Stimulated activated naive CD4-positive, alpha-beta T cell (primary cell): ENCODE measurements at places on chromosomes 6 and 20.

DNA sequence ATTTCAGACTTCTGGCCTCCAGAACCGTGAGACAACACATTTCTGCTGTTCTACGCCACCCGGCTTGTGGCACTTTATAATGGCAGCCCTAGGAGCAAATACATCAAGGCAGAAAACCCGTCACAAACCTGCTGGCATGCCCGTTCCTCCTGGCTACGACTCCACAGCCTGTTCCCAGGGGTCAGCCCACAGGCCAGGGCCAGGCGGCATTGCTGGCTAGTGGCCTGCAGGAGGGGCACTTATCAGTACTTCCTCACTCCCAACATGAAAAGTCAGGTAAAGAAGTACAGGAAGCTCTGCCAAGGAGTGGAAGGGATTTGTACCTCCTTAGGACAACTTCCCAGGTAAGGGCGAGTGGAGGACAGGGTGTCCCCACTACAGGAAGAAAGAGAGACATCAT lies 223.1 kb upstream of the AGPAT4 start:
- no peak for DNase-seq

DNA sequence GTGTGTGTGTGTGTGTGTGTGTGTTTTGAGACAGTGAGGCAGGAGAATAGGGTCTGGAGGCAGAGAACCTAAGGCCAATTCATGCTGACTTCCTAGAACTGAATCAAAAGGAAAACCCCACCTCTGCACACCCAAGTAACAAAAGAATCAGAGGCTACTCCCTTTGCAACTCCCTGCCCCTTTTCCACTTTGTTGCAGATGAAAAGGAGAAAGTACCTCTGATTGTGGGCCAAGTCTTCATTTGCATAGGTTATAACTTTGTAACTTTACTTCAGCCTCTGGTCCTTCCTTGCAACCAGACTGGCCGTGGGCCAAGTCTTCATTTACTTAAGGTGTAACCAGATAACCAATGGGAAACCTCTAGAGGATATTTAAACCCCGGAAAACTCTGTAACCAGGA lies 168.8 kb downstream of the EYA2 start:
- DNase-seq, result no peak

GRCh38 chr6:119390247-119390793 lies 40.8 kb upstream of the MAN1A1 start:
- no peak for DNase-seq

- DNase-seq, result no peak
These were observed 89.3 kb downstream of the HAO1 start for GRCh38 chr20:7850775-7851490.

- DNase-seq, result no peak
These were observed 139.7 kb downstream of the SOBP start for GRCh38 chr6:107629548-107630129.

DNA sequence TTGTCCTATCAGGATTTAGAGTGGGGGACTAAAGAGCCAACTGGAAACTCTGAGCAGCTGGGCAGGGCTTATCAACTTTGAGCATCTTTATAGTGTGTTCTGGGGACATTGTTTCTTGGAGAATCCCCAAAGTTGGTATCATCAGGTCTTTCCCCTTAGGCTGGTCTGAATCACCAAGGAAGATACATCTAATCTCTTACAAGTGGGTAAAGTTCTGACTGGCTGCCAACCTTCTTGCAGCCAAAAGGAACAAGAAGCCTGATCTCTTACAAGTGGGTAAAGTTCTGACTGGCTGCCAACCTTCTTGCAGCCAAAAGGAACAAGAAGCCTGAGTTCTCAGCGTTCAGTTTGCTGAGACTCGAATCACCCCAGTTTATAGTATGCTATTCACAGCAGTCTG lies 1.6 kb upstream of the MED23 start:
- DNase-seq, result no peak

- no peak for DNase-seq
These were observed 785.6 kb upstream of the GJE1 start for GRCh38 chr6:141347086-141347485.

DNA sequence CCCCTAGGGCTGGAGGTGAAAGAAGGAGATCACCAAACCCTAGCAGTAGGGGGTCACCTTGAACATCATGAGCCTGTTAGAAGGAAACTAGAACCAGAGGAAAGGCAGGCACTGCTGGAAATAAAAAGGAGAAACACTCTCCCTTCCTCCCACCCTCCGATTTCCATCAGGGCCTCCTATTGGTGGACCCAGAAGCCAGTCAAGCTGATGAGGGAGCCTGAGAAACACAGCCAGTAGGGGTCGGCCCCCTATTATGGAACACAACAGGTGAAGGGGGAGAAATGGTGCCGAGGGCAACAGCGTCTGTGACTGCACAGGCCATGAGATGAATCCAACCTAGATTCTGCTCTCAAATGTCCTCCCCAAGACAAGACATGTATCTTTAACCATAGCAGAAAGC lies 156.1 kb upstream of the LRFN2 start:
- no peak for DNase-seq

DNA sequence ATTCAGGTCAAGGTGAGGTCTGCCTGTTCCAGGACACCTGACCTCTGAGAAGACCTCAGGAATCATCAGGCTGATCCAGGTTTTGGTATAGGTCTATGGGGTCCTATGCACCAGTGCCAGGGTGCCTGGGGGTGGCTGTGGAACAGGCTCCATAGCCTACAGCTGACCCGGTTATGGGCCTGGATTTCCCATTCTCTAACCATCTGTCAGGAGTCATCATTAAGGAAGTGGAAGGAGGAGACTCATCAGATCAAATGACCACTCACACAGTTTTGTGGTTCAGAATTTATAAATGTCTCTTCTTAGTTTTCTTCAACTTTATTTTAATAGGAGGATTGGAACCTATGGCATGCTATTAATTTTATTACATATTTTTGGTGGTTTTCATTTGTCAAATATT lies 14.8 kb downstream of the PLA2G7 start:
- no peak for DNase-seq

- no peak for DNase-seq
These were observed 37.0 kb downstream of the RANBP9 start for GRCh38 chr6:13674533-13675190.

DNA sequence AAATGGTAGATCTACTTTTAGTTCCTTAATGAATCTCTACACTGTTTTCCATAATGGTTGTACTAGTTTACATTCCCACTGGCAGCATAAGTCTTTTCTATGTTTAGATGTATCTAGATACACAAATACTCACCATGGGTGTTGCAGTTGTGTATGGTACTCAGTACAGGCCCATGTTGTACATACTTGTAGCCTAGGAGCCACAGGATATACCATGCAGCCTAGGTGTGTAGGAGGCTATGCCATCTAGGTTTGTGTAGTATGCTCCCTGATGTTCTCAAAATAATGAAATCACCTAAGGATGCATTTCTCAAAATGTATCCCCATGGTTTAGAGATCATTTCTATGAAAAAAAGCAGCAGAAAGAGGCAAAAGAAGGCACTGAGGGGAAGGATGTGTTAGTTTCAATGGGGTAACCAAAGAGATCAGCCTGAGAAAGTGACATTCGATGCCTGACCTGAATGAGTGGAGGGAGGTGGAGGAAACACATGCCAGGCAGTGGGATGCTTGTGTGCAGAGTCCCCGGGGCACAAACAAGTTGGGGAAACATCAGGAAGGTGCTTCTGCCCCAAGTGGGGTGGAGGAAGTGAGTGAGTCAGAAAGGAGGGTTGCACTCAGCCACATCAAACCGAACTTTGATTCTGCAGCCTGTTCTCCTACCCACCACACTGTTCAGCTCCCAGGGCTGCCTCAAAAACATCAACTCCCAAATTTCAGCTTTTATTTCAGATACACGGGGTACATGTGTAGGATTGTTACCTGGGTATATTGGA lies 191.2 kb downstream of the ZNF217 start:
- DNase-seq, result peak; percentile 15

DNA sequence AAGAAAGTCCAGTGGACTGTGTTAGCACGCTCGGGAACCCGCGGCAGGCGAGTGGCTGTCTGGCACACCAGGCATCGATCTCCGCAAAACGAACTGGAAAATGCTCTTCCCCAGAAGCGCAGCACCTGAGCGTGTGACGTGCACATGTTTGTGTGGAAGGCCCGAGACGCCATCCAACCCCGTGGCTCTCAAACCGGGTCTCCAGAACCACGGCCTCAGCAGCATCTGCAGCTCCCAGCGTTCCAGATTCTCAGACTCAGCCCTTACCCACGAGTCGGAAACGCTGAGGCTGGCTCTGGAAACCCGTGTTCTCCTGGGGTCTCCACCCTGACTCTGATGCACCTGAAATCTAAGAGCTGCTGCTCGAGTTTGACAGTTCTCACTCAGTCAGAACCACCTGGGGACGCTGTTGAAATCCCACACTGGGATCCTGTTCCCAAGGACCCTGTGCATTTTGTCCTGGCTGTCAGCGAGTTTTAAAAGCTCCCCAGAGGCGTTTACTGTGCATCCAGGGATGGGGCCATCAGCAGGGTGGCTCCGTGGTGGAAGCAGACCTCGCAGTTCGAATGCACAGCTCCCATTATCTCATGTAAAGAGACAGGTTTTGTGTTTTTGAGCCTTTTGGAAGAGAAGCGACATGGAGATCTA lies 69.0 kb downstream of the DLL1 start:
- no peak for DNase-seq

DNA sequence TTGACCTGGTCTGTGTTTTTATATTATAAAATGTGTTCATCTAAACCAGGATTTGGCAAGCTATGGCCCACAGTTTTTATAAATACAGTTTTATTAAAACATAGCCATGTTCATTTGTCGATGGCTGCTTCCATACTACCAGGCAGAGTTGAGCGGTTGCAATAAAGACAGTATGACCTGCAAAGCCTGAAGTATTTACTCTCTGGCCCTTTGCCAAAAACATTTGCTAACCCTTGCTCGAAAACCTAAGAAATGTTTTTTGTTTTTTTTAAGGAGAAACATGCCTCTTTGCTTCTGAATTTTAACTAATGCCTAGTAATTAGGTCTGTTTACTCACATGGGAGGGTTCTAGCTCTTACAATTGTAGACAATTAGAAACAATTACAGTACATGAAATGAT lies 67.4 kb upstream of the SMIM28 start:
- DNase-seq, result no peak

GRCh38 chr20:50346374-50347283 lies 156.0 kb downstream of the CEBPB start:
- no peak for DNase-seq

DNA sequence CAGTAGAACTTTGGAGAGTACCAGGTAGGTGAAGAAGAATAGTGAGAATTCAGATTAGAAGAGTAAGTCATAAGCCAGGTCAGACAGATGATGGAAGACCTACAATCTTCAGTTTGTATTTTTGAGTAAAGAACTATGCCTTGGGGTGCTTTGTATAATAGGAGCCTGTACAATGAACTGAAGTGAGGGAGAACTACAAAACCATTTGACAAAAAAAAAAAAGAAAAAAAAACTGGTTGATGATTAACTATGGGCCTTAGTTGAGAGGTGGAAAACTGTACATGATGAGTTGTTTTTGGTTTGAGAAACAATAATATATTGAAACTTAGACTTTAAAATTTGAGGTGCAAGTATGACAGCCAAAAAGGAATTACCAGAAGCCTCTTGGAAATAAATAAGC lies 25.7 kb downstream of the VTA1 start:
- no peak for DNase-seq

- no peak for DNase-seq
These were observed 17.2 kb upstream of the MAP3K4 start for GRCh38 chr6:160974304-160974771.

DNA sequence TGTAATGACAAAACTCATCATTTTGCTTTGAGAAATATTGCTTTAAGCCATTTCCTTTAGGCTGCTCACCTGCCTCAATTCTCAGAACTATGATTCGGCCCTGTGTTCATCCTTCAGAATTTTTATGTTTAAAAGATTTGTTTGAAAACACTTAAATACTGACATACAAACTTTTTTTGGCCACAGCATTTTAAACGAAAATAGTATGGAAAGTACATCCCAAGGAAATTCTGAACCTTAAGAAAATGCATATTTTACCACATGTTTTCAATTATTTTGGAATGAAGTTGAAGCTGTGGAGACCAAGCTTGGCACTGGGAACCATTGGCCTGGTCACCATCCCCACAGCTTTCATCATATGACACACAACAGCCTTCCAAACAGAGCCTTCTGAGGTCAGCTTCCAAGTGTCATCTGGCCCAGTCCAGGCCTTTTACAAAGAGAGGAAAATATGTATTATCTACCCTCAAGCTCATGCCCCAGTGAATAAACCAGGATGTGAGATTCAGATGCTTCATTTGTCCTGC lies 83.3 kb downstream of the SOD2 start:
- DNase-seq, result no peak

DNA sequence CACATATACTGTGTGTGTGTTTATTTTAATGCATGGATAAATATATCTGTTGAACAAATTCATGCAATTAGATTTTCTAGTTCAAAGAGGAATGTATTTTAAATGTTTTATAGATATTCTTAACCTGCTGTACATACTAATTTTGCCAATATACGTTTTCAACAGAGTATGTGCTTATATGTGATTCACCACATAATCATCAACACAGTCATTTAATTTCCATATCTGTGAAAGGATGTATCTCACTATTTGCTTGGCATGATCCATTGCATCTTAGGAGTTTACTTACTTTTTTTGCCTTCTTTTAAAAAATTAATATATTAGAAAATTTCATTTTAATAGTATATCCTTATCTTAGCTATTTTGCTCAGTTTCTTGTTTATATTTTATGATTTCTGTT lies 902.3 kb upstream of the CITED2 start:
- DNase-seq, result no peak

GRCh38 chr20:35055445-35056276 lies 36.9 kb downstream of the TRPC4AP start:
- no peak for DNase-seq

- no peak for DNase-seq
These were observed 118.9 kb downstream of the QKI start for GRCh38 chr6:163533443-163533842.

DNA sequence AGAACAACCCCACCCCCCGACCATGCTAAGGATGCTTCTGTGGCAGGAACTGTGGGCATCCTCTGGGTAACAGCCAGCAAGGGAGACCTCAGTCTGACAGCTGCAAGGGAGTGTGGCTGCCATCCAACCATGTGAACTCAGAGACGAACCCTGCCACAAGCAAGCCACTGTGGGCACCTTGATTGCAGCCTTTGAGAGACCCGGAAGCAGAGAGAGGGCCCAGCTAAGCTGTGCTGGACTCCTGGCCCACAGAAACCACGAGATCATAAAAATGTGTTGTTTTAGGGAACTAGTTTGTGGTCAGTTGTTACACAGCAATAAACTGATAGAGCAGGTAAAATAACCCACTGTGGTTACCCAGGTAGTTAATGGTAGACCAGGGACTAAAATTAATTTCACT lies 414.6 kb downstream of the CDH26 start:
- no peak for DNase-seq

GRCh38 chr6:41209547-41210320 lies 8.8 kb upstream of the TREML2 start:
- DNase-seq, result no peak

DNA sequence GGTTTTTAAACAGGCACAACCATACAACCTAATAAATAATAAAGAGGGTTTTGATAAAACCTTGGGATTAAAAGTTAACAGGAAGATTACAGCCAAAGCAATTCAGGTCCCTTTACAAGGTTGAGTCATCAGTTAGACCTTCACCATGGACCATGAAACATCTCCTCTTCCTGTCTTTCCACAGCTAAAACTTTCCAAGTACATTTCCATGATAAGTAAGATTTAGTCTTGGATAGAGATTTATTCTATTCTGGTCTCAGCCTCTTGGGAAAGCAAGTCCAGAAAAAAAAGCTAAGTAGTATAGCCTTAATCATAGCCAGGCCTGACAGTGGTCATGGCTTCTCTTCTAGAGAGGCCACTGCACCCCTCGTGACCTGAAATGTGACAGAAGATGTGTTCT lies 2.9 kb upstream of the PRSS35 start:
- no peak for DNase-seq

GRCh38 chr6:150652848-150653613 lies 53.3 kb downstream of the PLEKHG1 start:
- DNase-seq, result no peak
